ENCODE measurements at places on chromosomes 12 and 14.

DNA sequence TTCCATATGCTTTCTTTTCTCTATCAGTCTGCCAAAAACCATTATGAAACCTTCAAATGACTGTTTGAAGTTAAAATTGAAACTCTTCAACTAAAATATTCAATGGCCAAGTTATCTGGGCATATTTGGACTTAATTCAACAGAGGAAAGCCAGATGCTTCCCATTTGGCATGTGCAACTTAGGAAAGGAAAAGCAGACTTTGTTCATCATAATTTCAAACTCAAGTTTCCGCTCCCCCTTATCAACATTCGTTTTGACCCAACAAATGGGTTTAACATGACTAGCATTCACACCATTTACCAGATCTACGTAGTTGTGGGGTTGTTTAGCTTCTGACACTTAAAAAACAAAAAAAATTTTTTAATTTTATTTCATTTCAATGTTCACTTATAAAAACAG, 75.7 kb downstream of the PLEKHG7 start:
- no peak for DNase-seq

DNA sequence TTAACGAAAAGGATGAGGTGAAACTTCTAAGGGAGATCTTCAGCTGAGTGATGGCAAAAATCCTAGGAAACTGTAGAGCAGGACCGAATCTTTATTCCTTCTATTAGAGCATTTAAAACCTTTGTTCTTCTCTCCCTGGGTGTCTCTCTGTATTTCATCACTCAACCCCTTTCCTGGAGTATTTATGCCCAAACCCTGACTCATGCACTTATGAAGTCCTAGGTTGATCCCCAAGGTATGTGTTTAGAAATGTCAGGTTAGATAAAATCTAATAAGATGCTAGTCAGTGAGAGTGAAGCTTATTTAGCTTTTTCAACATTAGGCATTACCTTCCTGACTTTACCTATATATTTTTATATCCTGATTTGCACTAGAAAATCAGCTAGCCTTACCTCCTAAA, 239.8 kb upstream of the NPAS3 start:
- DNase-seq: no peak

DNA sequence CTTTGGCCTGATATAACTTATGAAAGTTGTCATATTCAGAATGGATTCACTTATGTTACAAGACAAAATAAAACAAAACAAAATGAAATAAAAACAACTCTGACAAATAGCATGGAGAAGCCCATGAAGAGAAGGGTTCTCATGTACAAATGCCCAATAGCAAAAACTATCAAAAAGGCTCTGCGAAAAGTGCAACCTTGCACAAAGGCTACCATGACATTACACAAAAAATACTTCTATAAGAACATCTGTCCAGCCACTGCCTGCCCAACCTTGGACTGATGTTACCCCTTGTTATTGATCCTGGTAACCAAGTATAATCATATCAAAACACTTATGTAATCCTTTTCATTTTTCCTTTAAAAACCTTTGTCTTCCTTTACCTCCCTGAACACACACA, 213.0 kb downstream of the ATP23 start:
- no peak for DNase-seq

DNA sequence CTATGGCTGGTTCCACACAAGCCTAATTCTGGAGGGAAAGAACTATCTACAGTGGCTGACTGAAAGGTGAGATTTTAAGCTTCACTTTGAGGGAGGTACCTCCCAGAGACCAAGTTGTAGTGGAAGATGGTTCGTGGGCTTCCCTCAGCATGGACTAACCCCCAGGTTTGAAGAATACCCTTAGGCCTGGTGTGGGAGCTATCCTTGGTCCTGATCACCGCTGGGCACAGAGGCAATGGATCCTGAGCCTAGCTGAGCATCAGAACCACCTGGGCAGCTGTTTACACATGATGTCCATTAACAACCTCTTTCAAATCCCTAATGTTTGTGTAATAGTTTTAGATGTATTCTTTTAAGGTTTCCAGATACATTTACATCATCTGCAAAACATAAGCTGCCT, 10.3 kb downstream of the DAO start:
- peak; percentile 30 for DNase-seq

DNA sequence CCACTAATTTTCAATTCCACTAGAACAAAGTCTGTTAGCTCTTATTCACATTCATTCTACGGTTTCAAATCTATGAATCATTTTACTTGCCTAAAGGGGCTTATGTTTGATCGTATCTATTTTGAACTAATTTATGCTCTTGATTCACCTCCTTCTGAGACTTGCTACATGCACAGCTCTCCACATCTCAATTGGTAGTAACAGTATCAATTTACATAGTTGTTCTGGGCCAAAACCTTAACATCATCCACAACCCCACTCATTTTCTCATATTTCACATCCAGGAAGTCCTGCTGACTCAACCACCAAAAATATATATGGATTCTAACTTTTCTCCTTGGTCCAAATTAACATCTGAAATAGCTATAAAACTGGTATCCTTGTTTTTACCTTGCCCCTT, 208.6 kb downstream of the RASSF9 start:
- DNase-seq: no peak

DNA sequence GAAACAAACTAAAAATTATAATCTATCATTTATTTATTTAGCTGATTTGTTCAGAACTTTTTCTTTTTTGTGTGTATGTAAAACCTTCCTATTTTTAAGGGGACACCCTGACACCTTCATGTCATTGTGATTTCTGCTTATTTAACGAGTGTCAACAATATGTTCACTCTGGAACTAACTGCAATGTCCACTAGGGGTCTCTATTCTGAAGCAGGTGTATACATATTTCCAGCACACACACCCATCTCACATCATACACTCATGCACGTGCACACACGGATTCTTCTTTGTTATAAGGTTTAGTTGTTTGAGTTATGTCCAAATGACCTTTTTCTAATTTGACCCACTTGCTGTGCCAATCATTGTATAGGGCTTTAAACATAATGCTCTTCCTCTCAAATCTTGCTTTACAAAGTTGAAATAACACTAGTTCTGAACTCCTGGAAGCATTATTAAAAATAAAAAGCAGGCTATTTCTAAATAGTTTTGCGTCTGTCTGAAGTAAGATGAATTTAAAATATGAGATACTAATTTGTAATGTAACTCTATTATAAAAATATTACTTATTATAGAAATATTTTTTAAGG, 15.5 kb downstream of the E2F7 start:
- DNase-seq: peak; percentile 13
